ENCODE measurements at places on chromosomes 16 and 17.

DNA sequence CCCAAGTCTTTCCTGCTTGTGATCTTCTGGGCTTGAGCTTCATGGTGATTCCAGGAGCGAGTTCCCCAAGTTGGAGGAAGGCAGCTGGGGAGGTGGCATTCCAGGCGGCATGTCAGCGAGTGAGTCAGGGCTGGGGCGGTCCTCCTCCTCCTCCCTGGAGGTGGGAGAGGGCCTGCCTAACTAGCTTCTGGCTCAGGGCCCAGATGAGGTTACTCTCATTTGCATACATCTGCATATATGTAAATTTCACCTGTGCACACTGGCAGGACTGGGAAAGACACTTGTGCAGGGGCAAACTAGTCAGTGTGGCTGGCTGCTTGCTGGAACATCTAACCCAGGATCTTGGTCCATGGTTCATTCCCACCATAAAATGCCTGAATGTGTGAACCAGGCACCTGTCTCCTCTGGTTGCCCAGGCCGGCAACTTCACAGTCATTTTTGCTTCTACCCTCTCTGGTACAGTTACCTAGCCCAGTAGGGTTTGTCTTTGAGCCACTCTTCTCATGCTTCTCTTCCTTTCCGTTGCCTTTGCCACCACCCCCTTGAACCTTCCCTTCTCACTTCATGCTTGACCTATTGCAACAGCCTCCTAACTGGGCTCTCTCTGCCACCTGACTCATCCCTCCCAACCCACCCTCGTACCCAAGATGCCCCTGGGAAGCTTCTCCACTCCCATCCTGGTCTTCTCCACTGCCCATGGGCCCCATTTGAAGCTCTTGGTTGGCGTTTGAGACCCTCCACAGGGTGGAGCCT lies 9.6 kb upstream of the DLX4 start:
- no peak for DNase-seq

- no peak for DNase-seq
These were observed 38.0 kb downstream of the CACNG3 start for GRCh38 chr16:24294131-24294530.

DNA sequence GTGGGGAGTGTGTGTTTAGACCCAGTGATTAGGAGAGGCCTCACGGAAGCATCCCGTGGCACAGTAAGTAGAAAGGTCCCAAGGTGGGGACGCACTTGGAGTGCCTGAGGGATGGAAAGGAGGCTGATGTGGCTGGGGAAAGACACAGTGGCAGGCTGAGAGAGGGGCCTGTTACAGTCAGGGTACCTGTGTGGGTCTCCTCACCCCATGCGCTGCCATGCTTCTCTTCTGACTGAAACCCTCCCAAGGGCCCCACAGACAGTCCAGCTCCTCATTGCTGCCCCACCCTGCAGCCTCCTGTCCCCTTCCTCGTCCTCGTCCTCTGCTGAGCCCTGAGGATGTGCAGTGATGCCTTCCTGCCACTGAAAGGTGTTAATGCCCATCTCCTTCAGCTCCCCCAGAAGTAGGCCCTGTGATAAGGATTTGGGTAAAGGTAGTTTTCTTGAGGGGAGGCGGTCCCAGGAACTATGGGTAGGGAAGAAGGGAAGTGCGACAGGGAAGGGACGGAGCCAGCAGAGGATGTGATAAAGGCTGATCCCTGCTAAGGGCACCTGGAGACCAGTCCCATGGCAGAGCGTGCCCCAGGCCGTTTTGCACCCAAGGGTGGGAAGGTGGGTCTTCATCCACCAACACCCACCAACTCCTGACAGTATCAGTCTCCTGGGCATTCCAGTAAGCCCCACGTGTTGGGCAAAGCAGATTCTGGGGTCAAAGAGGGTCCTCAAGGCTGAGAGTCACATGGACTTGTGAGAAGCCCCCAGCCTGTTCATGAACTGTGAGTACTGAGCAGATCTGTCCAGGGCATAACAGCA lies 237.2 kb downstream of the GSG1L start:
- DNase-seq, result no peak

- no peak for DNase-seq
These were observed 122.2 kb downstream of the MRM1 start for GRCh38 chr17:36723459-36724025.

DNA sequence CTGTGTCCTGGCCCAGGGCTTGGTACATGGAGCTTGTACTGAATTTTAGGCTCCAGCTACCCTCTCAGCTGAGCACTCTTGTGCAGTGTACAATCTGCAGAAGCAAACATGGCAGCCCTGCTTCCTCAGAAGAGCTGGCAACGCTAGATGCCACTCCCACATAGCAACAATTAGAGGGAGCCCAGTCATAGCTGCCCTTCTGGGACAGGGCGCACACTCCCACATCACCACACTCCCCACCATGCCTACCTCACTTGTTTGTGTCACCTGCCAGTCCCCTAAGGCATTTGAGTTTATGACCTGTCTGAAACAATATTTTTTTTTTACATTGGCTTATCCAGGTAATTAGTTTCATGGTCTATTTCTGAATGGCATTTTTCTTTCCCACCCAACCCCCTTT lies 72.3 kb downstream of the C17orf67 start:
- no peak for DNase-seq

DNA sequence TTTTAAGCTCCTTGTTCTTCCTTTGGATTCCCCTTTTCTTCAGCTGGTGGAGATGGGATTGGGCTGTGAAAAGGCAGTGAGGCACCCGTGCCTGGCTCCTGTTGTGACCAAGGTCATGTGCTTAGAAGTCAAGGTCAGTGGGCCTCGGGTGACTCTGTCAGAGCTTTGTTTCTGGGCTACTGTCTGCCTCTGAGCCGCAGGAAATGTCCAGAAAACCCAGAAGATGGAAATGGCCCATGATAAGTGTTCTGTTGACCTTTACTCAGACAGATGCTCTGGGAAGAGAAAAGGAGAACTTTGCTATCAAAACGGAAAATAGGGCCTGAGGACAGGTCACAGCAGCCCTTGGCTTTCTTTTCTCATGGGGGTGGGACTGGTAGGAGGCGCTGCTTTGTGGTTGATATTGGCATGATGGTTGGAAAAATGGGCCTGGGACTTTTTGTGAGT lies 2.9 kb downstream of the ABCC1 start:
- no peak for DNase-seq

GRCh38 chr16:84312783-84313382 lies 18.2 kb downstream of the WFDC1 start:
- DNase-seq, result no peak

DNA sequence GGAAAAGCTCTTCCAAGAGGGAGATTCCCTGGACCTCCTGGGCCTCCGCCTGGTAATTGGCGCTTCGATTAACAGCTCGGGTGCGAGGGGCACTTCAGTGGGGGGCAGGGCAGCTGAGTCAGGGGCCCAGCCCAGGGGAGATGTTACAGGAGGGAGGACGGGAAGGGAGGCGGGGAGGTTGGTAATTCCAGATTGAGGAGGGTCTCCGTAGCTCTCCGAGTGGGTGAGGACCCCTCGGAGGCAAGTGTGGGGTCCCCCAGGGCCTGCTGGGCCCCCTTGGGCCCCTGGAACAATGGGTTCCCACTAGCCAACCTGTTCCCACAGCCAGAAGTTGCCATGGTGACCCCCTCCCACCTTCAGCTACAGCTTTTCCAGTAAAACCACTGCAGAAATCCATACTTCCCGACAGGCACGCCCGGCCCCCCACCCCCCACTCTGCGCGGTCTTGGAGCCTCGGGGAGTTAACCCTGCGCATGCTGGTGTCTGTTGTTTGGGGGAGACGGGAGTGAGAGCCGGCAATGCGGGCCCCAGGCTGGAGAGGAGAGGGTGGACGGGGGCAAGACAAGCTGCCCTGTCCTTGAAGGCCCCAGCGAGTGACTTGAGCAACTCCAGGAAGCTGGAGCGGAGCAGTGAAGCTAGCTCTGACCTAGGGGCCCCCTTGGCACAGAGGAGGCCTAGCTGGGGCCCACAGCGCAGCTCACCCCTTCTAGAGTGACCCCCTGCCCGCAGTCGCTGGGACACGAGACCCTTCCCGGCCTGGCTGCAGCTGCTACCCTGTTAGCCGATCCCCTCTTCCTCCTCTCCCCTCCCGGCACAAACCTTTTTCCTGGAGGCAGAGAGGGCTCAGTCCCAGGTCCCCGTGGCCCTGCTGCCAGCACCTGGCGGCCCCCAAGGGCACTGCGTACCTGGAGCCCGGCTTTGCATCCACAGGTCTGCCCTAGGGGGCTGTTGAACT lies 37.8 kb downstream of the TMEM235 start:
- DNase-seq, result no peak

GRCh38 chr17:68693466-68693865 lies 92.3 kb upstream of the FAM20A start:
- DNase-seq, result no peak

GRCh38 chr17:10729334-10730193 lies at the start of gene TMEM220:
Gene TMEM220, minus strand, starts transcription at chr17:10730023. Its CDS starts 172 bp downstream, at chr17:10729851.
- no peak for DNase-seq

GRCh38 chr16:24689128-24689527 lies 40.3 kb upstream of the TNRC6A start:
- peak; percentile 70 for DNase-seq

DNA sequence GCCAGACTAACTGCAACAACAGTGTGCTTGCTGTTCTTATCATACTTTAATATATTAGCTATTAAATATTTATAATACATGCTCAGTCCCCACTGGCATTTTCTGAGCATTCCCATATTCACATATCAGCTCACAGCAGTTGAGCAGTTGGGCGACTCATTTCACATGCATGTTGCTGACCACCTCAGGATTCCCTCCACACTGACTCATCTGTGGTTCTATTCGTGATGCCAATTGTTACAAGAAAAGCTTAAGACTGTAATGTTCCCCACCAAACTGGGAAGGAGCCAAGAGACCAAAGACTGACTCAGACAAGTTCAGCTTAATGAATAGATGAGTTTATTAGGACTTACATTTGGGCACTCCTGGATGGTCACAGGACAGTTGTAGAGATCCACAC lies 100.3 kb upstream of the KIF2B start:
- DNase-seq, result no peak

DNA sequence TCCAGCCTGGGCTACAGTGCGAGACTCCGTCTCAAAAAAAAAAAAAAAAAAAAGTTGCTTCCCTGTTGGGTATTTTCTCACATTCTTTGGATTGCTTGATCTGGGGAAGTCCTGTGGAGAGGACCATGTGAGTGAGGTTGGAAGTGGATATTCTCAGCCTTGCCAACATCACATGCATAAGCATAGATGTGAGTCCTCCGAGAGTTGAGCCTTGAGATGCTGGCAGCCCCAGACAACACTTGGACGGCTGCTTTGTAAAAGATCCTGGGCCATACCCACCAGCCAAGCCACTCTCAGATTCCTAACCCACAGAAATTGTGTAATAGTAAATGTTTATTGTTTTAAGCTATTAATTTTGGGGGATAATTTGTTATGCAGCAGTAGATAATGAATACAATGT lies 1570.0 kb upstream of the GOT2 start:
- DNase-seq, result no peak

DNA sequence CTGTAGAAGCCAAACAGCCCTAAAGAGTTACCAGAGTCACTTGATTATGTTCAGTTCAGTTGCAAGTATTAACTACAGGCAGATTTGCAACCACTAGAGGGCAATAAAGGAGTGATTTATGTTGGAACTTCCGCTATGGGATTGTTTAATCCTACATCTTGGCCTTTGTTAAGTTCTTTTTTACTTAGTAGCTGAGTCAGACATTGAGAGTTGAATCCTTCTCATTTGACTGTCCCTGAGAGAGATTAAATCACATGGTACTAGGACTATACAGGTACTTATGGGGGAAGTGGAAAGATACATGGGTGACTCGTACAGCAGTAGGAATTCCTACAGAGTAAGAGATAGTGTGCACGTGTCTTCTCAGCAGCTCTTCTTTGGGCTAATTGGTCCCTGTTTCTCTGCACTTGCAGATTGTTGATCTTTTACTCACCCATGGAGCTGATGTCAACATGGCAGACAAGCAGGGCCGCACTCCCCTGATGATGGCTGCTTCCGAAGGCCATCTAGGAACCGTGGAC lies 40.3 kb downstream of the CYB561 start:
- DNase-seq, result peak; percentile 64

GRCh38 chr17:40922239-40922638 lies 15.2 kb downstream of the KRT23 start:
- no peak for DNase-seq

DNA sequence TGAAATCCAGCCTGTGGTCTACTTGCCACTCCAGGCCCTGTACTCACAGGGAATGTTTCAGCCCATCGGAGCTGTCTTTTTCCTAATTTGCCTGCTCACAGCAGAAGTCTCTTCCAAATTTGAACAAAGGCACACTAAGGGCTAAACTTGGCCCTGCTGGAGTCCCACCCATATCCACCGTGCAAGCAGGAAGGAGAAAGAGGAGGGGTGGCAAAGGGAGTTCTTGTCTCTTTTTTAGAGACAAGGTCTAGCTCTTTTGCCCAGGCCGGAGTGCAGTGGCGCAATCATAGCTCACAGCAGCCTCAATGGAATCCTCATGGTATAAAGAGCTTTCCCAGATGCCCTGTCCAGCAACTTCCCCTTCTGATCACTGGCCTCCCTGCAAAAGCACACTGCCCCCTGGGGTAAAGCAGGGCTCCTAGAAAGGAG lies 2.7 kb upstream of the PRM1 start:
- no peak for DNase-seq
